ENCODE measurements at places on chromosomes 12 and 14.

DNA sequence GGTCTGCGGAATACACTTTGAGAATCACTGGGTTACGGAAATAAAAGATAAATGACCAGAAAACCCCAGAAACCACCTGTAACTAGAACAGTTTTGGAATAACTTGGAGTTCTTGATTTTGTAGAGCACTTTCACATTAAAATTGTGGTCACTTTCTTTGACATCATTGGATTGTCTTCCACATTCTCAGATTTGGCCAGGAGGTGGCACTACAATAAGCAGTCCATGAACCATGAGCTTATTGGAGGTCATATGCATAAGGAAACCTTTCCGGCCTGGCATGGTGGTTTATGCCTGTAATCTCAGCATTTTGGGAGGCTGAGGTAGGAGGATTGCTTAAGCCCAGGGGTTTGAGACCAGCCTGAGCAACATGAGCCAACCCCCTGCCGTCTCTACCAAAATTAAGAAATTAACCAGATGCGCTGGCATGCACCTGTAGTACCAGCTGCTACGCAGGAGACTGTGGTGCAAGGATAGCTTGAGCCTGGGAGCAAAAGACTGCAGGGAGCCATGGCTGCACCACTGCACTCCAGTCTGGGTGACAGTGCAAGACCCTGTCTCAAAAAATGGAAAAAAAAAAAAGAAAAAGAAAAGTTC lies 107.7 kb upstream of the CAND1 start:
- peak; percentile 24 for DNase-seq
- H3K36me3 ChIP-seq, result no peaks in the 10 kb centered on the region

- H3K27me3 ChIP-seq, result no peaks in the 10 kb centered on the region
- peak overlapping the region; percentile 15 for H3K4me3 ChIP-seq
- DNase-seq, result peak; percentile 83
- H3K36me3 ChIP-seq, result no peaks in the 10 kb centered on the region
- H3K4me1 ChIP-seq, result peaks cover 76% of the 10 kb centered on the region
- peak overlapping the region; percentile 66 for H3K27ac ChIP-seq
These were observed 76.0 kb downstream of the VCPKMT start for GRCh38 chr14:50040401-50040775.

GRCh38 chr12:108916336-108916735 lies 36.4 kb downstream of the DAO start:
- no peaks in the 10 kb centered on the region for H3K4me1 ChIP-seq
- H3K27ac ChIP-seq, result no peak overlapping the region
- no peak overlapping the region for H3K4me3 ChIP-seq
- DNase-seq, result no peak

DNA sequence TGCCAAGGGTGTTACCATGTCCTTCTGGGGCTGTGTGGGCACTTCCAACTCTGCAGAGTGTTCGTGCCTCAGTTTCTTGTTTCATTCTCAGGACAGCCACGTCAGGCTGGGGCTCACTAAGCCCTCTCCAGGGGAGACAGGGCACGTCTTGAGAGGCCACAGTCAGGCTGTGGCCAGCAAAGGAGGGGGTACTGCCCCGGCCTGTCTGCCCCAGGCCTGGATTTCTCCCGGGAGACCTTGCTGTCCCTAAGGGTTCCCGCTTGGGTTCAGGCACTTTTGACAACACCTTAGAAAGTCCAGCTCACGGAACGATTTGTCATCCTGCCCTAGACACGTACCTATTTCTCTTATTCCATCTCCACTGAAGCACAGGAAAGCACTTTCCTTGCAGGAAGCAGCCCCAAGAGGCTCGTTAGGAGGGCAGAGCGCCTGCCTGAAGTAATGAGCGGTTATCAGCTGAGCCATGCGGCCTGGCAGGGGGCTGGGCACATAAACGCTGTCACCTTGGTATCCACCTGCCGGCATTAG lies 290.4 kb upstream of the RTL1 start:
- no peaks in the 10 kb centered on the region for H3K4me1 ChIP-seq
- H3K36me3 ChIP-seq, result no peaks in the 10 kb centered on the region
- H3K27me3 ChIP-seq, result no peaks in the 10 kb centered on the region
- no peak overlapping the region for H3K4me3 ChIP-seq

DNA sequence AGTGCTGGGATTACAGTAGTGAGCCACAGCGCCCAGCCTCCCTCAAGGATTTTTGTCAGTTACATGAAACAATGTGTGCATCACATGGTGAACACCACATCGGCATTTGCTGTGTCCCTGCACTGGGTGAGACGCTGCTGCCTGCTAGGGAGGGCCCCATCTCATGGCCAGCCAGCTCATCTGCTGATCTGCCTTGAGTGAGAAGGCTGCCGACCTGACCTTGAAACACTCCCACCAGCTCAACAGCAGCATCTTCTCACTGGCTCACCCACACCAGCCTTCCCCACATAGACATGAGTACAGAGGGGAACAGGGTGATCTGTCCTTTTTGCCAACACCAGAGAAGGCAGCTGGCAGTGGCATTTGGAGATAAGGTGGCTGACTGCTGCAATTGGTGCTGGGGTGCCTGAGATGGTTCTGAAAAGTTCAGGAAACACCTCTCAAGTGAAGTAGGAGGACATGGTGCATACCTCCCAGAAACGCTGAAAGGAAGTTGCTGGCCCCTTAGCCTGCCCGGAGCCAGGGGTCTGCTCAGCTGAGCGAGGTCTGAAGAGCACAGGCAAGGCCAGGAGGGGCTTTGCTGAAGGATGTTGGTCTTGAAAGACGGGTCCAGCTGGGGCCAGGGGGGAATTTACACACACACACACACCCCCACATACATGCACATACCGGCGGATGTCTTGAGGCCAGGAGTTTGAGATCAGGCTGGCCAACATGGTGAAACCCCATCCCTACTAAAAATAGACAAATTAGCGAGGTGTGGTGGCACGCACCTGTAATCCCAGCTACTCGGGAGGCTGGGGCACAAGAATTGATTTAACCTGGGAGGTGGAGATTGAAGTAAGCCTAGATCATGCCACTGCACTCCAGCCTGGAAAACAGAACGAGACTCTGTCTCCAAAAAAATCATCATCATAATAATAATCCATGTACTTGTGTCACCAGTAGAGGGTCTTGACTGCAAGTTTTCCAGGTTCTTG lies 14.3 kb upstream of the PPP1R13B start:
- H3K4me3 ChIP-seq, result no peak overlapping the region
- H3K27ac ChIP-seq, result no peak overlapping the region
- DNase-seq, result no peak
- H3K36me3 ChIP-seq, result no peaks in the 10 kb centered on the region
- no peaks in the 10 kb centered on the region for H3K4me1 ChIP-seq
- no peaks in the 10 kb centered on the region for H3K27me3 ChIP-seq

DNA sequence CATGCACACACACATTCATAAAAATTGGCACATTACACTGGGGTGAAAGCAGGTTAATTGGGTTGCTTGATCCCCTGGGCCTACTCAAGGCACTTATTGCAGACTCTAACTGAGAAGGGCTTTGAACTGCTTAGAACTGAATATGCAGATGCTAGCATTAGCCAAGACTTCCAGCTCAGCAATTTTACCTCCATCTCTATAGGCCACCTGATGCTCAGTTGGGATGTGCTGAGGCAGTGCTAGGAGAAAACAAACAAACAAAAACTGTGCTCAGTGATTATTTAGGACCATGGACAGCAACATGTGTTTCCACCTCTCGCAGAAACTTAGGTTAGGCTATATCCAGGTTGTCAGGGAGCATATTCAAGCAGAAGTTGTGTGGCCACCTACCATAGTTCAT lies 124.8 kb upstream of the WSCD2 start:
- no peak overlapping the region for H3K27ac ChIP-seq
- H3K4me1 ChIP-seq, result no peaks in the 10 kb centered on the region
- H3K4me3 ChIP-seq, result no peak overlapping the region
- no peaks in the 10 kb centered on the region for H3K36me3 ChIP-seq
- no peak for DNase-seq

DNA sequence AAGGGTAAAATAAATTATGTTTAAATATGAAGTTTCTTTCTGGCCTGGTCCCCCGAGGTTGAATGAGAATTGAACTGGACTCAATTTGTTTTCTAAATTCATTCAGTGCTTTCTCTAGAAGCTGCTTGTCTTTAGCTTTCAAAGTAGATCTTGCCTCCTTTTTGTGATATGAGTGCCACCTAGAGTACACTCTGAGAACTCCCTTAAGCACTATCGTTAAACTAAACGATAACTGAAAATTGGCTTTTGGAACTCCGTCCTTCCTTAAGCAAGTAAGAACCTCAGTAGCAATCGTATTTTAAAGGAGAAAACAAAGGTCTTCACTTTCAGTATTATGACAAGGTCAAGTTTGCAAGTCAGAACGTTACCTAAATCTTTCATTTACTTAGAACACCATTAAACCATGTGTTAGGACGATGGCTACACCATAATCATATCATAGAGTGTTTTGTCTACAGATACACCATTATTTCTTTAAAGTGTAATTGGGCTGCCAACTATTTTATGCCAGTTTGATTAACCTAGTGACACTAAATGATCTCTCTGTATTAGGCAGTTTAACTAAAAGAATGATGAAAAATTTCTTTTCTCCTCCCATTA lies 364.8 kb downstream of the SNAPC1 start:
- DNase-seq, result no peak
- no peaks in the 10 kb centered on the region for H3K36me3 ChIP-seq
- H3K27ac ChIP-seq, result no peak overlapping the region
- no peak overlapping the region for H3K4me3 ChIP-seq
- no peaks in the 10 kb centered on the region for H3K4me1 ChIP-seq

DNA sequence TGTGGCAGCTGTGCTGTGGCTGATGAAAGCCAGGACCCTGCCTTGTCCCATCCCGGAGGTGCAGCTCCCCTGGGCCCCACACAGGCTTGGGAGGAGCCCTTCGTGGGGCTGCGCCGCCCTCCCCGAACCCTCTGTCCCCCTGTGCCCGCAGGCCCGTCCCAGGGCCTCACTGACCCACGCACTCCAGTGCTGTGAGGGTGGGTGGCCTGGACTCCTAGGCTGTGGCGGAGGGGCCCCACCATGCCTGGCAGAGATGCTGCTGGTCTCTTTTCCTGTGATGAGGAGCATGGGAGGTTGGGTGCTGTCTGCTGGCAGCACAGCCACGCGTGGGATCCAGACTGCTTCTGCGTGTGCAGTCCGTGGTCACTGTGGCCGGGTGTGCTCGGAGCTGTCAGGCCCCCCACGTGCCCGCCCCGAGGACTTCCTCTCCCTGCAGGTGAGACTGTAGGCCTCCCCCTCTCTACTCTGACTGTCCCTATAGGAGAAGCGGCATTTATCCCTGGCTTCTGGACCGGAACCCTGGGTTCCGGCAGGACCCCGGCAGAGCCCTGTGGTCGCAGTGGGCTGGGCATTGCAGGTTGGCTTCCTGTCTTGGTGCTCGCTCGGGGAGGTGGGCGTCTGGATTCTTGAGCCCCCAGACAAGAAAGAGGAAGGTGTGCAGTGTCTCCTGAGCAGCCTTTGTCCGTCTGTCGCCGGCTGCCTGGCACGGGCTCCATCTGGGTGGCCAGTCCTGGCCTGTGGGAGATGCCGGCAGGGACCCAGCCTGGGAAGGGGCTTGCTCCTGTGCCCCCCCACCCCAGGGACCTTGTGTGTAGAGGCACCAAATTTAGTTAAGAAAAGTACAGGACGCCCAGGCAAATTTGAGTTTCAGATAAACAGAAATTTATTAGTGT lies 2.3 kb downstream of the MTA1 start:
- H3K27me3 ChIP-seq, result no peaks in the 10 kb centered on the region
- H3K27ac ChIP-seq, result no peak overlapping the region
- H3K36me3 ChIP-seq, result peaks cover 11% of the 10 kb centered on the region
- H3K4me1 ChIP-seq, result peaks cover 37% of the 10 kb centered on the region
